ENCODE measurements at places on chromosomes 7 and 10.

DNA sequence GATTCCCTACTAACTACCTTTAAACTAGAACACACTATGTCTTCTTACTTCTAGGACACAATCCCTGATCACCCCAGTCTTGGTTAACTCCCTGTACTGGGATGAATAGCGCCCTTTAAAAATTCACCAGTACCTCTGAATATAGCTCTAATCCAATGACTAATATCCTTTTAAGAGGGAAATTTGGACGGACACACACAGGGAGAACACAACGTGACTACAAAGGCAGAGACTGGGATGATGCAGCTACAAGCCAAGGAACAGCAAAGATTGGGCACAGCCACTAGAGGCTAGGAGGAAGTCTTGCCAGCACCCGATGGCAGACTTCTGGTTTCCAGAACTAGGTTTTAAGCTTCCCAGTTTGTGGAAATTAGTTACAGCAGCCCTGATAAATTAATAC, 81.4 kb downstream of the MALSU1 start:
- no peak for DNase-seq

- no peak for DNase-seq
These were observed 30.0 kb downstream of the NOD1 start for GRCh38 chr7:30448461-30449189.

GRCh38 chr7:75971309-75971960, 23.0 kb downstream of the TMEM120A start:
- DNase-seq: no peak

DNA sequence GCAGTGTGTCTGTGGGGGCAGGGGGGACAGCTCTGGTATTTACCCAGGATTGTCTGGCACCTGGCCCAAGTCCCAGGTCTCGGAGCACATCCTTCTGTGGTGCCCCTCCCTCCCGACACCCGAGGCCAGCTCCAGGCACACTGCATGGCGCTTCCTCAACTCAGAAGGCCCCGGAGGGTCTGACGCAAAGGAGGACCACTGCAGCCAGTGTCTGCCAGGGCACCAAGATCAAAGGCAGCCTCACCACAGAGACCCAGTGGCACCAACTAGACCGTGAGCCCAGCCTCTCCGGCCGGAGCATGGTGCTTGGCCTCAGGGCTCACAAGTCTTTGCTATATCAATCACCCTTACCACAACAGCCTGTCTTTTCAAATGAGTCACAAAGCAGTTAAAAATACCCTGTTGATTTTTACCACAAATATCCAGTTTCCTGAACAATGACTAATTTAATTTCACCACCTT, 99.3 kb upstream of the DDC start:
- no peak for DNase-seq

GRCh38 chr7:157992511-157993160, 595.0 kb downstream of the PTPRN2 start:
- no peak for DNase-seq

DNA sequence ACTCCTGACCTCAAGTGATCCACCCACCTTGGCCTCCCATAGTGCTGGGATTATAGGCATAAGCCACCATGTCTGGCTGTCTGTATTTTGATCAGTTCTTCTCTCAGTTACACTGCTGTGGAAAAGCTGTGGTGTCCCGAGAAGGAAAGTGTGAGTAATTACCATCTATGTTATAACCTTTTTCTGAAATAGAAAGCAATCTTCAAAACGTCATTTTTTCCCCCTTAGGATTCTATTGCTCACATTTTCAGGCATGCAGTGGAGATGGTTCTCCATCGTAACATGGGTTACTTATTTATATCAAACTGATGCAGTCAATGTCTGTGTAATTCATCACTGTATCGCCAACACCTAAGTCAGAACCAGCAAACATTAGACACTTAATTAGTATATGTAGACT, 103.5 kb upstream of the FAM3C start:
- DNase-seq: no peak

DNA sequence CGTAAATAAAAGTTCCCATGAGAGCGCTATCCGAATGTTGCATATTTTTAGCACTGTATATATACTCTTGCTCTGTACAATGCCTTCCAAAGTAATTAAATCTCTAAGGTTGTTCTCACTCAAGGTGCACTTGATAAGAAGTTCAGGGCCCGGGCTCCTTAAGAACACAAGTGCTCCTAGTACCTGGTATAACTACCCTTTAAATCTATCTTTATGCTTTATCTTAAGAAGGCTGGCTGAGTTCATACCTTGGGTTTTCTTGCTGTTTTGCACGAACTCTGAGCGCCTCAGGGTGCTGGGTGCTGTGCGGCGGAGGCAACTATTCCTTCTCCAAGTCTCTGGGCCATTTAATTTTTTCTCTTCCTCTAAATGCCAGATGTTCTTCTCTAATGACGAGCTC, 80.4 kb downstream of the DNMBP start:
- no peak for DNase-seq

GRCh38 chr10:68329506-68329861, 2.4 kb upstream of the HNRNPH3 start:
- DNase-seq: no peak

- DNase-seq: no peak
These were observed 5.7 kb downstream of the PON1 start for GRCh38 chr7:95318501-95319100.

Data from activated naive CD4-positive, alpha-beta T cell (primary cell).